ENCODE measurements at places on chromosomes 5 and 9. TPM values are rescaled to one million over a fixed set of nuclear protein-coding genes. Genes with fewer than 3 reads are reported as not detected.

The SOHLH1 gene
- not detected for total RNA-seq

The PCDHA1 gene
- not detected for total RNA-seq

The PCDHB11 gene
- total RNA-seq = 0.38 TPM

The GPSM1 gene
- 34.4 TPM for total RNA-seq

The FAM221B gene
- total RNA-seq = not detected

The NEUROG1 gene
- total RNA-seq = not detected

Measured in endothelial cell of coronary artery (primary cell).